Fibroblast of lung (primary cell): ENCODE measurements at places on chromosomes 16 and 17. TPM values are rescaled to one million over a fixed set of nuclear protein-coding genes. Genes with fewer than 3 reads are reported as not detected.
A peak's percentile ranks its signal among the peaks of the same experiment; 100 is the strongest.

The UNC119 gene
- 16.9 and 19.2 TPM in 2 replicates for total RNA-seq

The GRAPL gene
- total RNA-seq, result under 0.01 and 0.17 TPM in 2 replicates

- peak; percentile 65 for DNase-seq
Measured at GRCh38 chr17:12789481-12790248, at the start of gene ARHGAP44. Gene ARHGAP44, plus strand, starts transcription at chr17:12789498. Its CDS starts 341 bp downstream, at chr17:12789839.

- DNase-seq, result no peak
Measured at GRCh38 chr17:4205917-4206316, 57.9 kb downstream of the ANKFY1 start.

- DNase-seq, result no peak
Measured at GRCh38 chr17:499951-500461, 147.4 kb upstream of the RPH3AL start.
